ENCODE measurements at places on chromosomes 6 and 20. TPM values are rescaled to one million over a fixed set of nuclear protein-coding genes. Genes with fewer than 3 reads are reported as not detected.

EBF4 gene
- 1.3 TPM for total RNA-seq

POLH gene
- 3.6 TPM for total RNA-seq

TMEM170B gene
- total RNA-seq: 7.4 TPM

POLR3F gene
- 3.2 TPM for total RNA-seq

TTLL9 gene
- not detected for total RNA-seq

DNA sequence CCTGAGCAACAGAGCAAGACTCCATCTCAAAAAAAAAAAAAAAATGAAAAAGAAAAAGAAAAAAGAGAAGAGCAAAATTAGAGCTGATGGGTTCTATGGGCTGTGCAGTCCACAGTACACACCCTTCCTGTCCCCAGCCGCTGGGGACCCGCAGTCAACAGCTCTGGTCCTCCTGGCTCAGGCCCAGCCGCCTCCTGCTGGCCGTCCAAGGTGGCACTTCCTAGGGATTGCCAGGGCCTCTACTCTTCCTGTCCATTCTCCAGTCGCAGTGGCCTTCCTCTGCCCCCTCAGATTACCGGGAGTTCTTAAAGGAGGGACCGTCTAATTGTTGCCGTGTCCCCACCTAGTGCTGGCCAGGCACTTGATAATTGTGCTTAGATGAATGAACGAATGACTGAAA lies 41.7 kb downstream of the TMEM242 start:
- no peak overlapping the region for H3K27ac ChIP-seq
- no peaks in the 10 kb centered on the region for H3K36me3 ChIP-seq
- no peaks in the 10 kb centered on the region for H3K4me1 ChIP-seq
- H3K27me3 ChIP-seq: no peaks in the 10 kb centered on the region
- no peak for DNase-seq

DNA sequence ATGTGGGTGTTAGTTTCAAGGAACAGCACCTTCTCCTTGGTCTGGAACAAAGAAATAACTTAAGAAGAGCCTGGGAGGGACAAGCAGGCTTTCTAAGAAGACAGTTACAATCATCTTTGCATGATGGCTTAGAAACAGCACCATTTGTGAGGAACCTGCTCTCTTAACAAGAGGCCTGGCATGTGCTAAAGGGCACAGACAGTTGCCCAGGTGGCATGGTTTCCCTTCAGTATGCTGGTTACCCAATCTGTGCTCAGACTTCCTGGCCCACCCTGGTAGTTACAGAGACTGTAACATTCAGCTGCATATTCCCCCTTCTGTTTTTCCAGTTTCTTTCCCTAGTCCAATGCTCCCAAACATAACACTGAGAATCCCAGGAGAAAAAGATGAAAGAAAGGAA lies 84.0 kb downstream of the CHD6 start:
- no peaks in the 10 kb centered on the region for H3K27me3 ChIP-seq
- H3K36me3 ChIP-seq: peaks cover 2% of the 10 kb centered on the region
- DNase-seq: no peak
- no peak overlapping the region for H3K4me3 ChIP-seq
- H3K27ac ChIP-seq: no peak overlapping the region

DNA sequence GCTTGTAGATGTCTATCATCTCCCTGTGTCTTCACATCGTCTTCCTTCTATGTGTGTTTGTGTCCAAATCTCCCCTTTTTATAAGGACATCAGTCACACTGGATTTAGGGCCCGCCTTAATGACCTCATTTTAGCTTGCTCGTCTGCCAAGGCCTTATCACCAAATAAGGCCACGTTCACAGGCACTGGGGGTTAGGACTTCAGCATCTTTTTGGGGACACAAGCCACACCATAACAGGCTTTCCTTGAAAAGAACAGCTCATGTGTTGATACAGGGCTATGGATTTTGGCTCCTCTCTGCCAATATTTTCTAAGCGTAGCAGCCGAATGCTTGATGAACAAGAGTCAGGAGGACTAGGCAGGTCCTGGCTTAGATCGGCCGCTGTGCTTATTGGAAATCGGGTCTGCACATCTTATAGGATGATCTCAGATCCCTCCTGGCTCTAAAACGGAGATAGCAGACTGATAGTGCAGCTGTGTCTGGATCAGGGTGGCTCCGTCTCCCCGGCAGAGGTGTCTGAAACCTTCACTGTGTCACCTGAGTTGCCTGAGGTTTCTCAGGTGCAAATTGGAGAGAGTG lies 16.2 kb upstream of the TMEM181 start:
- H3K27ac ChIP-seq: no peak overlapping the region
- no peak overlapping the region for H3K4me3 ChIP-seq
- H3K27me3 ChIP-seq: no peaks in the 10 kb centered on the region
- no peaks in the 10 kb centered on the region for H3K4me1 ChIP-seq
- no peaks in the 10 kb centered on the region for H3K36me3 ChIP-seq
- no peak for DNase-seq

DNA sequence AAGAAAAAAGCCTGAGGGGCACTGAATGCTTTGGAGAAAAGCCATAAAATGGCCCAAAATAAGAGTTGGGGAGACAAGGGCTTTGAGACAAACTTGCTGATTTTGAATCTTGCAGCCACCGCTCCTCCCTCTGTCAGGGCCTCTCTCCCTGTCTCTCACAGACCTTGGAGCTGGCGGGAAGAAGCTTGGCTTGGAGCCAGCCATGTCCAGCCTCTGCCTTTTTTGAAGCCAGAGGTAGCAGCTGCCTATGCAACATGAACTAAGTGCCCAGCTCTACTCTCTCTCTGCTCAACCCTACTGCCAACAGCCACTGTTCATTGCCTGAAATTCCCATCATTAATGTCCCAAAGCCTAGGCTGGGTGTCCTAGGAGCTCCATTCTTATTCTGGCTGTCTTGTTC lies 63.7 kb upstream of the CTNNBL1 start:
- DNase-seq: no peak
- no peaks in the 10 kb centered on the region for H3K36me3 ChIP-seq
- H3K4me1 ChIP-seq: no peaks in the 10 kb centered on the region

- H3K4me1 ChIP-seq: no peaks in the 10 kb centered on the region
- H3K27ac ChIP-seq: no peak overlapping the region
- H3K36me3 ChIP-seq: no peaks in the 10 kb centered on the region
These were observed 22.5 kb upstream of the IYD start for GRCh38 chr6:150346346-150346745.

- no peak overlapping the region for H3K4me3 ChIP-seq
- no peak for DNase-seq
- H3K4me1 ChIP-seq: no peaks in the 10 kb centered on the region
- H3K27ac ChIP-seq: no peak overlapping the region
These were observed 108.4 kb upstream of the OLIG3 start for GRCh38 chr6:137602313-137603197.

DNA sequence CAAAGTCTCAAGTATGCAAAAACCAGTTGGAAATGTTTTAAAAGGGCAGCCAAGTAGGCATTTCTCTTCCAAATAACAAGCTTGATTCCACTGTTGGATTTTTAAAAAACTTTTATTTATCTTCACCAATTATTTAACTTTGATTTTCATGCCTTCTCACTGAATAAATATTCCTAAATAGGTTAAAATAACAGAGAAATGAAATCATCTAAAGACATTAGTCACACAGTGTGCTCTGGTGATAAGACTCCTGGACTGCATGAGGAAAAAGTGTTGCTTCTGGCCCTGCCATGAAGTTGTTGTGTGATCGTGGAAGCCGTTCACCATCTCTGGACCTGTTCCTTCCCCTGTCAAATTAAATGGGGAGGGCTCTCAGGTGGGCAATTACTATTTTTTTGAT lies 33.8 kb upstream of the IGF2R start:
- no peaks in the 10 kb centered on the region for H3K27me3 ChIP-seq
- H3K4me3 ChIP-seq: no peak overlapping the region
- no peaks in the 10 kb centered on the region for H3K36me3 ChIP-seq
- H3K27ac ChIP-seq: no peak overlapping the region

GRCh38 chr6:751765-752164 lies 58.8 kb upstream of the EXOC2 start:
- H3K27me3 ChIP-seq: peaks cover 5% of the 10 kb centered on the region
- H3K4me1 ChIP-seq: no peaks in the 10 kb centered on the region
- DNase-seq: no peak
- no peak overlapping the region for H3K27ac ChIP-seq
- no peak overlapping the region for H3K4me3 ChIP-seq
- no peaks in the 10 kb centered on the region for H3K36me3 ChIP-seq

DNA sequence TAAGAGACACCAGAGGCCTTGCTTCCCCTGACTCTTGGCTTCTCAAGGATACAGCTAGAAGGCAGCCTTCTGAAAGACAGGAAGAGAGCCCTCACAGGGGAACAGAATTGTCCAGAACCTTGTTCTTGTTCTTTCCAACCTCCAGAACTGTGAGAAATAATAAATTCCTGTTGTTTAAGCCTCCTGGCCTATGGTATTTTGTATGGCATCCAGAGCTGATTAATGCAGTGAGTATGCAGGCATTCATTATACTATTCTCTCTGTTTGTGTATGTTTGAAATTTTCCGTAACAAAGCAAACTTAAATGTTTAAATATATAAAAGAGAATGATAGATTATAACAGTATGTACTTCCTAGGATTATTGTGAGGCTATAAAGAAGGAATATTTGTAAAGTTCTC lies 903.4 kb upstream of the FLRT3 start:
- H3K27me3 ChIP-seq: no peaks in the 10 kb centered on the region
- H3K4me1 ChIP-seq: no peaks in the 10 kb centered on the region
- no peak overlapping the region for H3K27ac ChIP-seq

- no peak overlapping the region for H3K27ac ChIP-seq
- DNase-seq: no peak
- H3K27me3 ChIP-seq: no peaks in the 10 kb centered on the region
- H3K4me3 ChIP-seq: no peak overlapping the region
- H3K36me3 ChIP-seq: no peaks in the 10 kb centered on the region
These were observed 94.8 kb downstream of the MBOAT1 start for GRCh38 chr6:20117474-20117873.

DNA sequence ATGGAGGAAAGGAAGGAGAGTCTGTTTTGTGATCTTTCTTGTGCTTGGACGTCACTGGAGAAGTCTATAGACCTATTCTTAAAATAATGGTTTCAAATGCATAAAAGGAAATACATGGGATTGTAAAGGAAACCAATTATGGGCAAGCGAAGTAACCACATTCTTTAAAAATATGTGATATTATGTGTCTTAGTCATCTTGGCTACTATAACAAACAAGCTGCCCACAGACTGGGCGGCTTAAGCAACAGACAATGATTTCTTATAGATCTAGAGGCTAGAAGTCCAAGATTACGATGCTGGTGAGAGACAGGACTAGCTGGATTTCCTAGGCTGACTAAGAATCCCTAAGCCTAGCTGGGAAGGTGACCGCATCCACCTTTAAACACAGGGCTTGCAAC lies 49.4 kb upstream of the CD83 start:
- no peak overlapping the region for H3K27ac ChIP-seq
- no peak for DNase-seq
- H3K36me3 ChIP-seq: no peaks in the 10 kb centered on the region
- no peaks in the 10 kb centered on the region for H3K4me1 ChIP-seq
- no peak overlapping the region for H3K4me3 ChIP-seq

DNA sequence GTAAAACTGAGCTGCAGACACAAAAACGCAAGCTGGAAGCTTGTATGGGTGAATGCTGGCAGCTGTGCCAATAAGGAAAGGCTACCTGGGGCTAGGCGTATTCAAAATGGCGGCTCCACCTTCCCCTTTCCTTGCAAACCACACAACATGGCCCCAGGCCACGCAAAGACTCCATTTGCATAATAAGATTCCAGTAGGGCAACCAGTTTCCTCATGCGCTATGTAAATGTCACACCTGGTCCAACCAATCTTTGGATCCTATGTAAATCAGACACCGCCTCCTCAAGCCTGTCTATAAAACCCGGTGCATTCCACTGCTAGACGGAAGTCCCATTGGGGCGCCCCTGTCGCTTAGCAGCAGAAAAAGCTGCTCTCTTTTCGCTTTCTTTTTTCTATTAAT lies 505.9 kb upstream of the BTBD3 start:
- no peaks in the 10 kb centered on the region for H3K27me3 ChIP-seq
- H3K4me3 ChIP-seq: no peak overlapping the region
- H3K4me1 ChIP-seq: no peaks in the 10 kb centered on the region
- DNase-seq: no peak

- no peaks in the 10 kb centered on the region for H3K36me3 ChIP-seq
- H3K27me3 ChIP-seq: no peaks in the 10 kb centered on the region
- DNase-seq: peak; percentile 87
- no peak overlapping the region for H3K4me3 ChIP-seq
These were observed 35.3 kb upstream of the CDKN1A start for GRCh38 chr6:36642913-36643817.

- DNase-seq: no peak
- no peak overlapping the region for H3K4me3 ChIP-seq
- H3K27me3 ChIP-seq: no peaks in the 10 kb centered on the region
- no peaks in the 10 kb centered on the region for H3K4me1 ChIP-seq
- H3K36me3 ChIP-seq: no peaks in the 10 kb centered on the region
These were observed 87.7 kb downstream of the RNF182 start for GRCh38 chr6:14012313-14013030.

DNA sequence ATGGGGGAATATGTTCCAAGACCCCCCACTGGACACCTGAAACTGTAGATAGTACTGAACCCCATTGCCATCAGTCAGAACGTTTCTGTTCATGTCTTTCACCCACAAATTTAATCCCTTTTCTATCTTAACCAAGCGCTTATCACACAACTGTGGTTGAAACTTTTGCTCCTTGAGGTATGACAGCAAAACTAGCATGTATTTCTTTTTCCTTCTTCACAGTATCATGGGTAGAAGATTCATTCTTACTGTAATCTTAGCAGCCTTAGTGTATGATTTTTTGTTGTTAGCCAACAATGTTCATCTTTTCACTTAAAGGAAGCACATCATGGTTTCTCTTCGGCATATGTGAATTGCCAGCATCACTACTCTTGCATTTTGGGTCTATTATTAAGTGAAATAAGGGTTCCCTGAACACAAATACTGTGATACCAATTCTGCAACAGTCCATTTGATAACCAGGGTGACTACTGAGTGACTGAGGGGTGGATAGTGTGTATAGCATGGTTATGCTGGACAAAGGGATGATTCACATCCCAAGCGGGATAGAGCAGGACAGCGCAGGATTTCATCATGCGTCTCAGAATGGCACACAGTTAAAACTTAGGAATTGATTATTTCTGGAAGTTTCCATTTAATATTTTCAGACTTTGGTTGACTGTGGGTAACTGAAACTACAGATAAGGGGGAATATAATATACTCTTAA lies 41.8 kb downstream of the KCNS1 start:
- DNase-seq: no peak
- H3K27me3 ChIP-seq: no peaks in the 10 kb centered on the region
- H3K4me1 ChIP-seq: no peaks in the 10 kb centered on the region
